Effector CD8-positive, alpha-beta T cell (primary cell): ENCODE measurements at places on chromosomes 13 and 19.

DNA sequence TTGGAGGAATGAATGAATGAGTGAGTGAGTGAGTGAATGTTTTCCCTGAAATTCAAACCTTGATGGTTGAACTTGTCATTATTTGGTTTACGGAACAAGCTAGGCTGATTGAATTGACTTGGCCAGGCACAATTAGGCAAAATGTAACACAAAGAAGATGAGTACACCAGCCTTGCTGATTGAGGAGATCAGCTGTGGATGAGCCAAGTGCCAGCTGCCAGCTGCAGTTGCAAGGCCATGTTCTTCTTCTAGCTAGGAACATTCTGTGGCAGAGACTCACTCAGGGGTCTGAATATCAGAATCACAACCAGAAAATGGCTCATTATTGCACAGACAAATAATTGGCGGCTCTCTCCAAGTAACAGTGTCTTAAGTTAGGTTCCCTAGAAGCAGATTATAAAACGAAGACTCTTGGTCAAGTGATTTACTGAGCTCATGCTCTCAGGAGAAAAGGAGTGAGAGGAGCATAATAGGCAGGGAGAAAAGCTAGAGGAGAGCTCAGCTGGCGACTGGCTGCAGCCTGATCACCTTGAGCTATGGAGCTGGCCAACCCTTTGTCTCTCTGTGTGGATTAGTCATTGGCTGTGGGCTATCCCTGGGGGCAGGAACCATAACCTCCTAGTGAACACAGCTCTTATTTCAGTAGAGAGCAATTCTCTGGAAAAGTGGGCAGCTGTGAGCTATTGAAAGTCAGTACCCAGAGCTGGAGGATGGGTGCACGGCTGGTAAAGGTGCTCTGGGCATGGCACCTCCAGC lies 225.3 kb upstream of the SERP2 start:
- no peak for DNase-seq

- no peak for DNase-seq
Measured at GRCh38 chr19:13556552-13556951, 50.3 kb upstream of the CACNA1A start.

DNA sequence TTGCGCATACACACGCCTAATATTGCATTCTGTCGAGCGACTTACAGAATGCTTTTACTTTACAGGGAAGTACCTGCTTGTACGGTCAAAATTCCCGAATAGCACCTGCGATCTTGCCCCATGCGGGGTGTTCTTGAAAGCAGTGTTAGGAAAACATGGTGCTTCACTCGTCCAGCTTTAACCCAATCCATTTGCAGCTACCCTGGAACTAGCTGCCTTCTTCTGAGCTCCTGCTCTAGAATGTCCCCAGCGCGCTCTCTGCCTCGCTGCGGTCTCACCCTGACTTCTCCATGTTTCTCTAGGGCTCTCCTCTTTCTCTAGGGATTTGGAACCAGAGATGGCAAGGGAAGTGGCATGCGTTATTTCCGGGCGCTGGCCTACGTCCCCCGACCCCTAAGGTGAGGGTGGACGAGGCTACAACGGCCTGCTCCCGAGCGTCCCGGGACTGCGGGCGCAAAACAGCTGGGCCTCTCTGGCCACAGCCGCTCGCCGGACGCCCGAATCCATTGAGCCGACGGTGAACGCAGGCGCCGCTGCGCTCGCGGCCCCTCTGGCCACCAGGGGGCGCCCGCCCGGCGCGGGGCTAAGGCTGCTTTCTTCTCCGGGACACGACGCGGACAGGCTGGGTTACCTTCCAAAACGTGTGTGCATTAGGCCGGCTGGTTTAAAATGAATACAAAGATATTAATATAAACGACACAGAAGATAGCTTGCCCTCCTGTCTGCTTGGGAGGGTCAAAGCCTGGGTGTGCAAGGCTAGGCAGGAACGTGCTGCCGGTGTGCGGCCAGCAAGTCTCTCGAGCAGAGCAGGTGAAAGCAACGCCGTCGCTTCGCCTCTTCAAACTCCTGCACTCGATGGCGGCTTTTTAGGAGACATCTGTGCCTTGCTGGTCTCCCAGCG lies 1.8 kb upstream of the SPRY2 start:
- peak; percentile 37 for DNase-seq

DNA sequence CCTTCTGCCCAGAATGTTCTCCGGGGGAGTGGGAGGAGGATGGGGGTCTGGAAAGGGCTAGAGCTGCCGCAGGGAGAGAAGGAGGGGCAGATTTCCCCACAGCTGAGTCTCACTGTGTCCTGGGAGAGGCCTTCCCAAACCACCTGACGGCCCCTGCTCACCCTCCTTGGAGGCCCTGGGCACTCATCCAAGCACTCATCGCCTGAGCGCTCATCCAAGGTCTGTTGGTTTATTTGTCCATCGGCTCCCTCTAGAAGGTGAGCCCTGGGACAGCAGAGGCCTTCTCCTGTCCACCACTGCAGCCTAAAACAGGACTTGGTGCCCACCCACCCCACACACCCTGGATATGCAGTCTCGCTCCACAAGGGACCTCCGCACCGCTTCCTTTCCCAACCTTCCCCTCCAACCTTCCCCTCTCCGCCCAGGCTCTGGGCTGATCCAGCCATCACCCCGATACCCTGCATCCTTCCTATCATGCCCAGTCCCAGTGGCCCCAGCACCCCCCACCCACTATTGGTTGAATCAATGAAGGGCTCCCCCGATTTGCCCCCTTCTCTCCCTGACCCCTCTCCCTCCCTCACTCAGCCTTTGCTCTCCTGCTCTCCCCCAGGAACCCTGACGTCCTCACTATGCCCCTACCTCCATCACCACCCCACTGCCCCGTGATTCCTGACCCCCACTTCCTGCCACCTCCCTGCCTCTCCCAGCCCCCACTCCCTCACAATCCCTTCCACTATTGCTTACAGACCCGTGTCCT lies 1.7 kb downstream of the UBXN6 start:
- no peak for DNase-seq

DNA sequence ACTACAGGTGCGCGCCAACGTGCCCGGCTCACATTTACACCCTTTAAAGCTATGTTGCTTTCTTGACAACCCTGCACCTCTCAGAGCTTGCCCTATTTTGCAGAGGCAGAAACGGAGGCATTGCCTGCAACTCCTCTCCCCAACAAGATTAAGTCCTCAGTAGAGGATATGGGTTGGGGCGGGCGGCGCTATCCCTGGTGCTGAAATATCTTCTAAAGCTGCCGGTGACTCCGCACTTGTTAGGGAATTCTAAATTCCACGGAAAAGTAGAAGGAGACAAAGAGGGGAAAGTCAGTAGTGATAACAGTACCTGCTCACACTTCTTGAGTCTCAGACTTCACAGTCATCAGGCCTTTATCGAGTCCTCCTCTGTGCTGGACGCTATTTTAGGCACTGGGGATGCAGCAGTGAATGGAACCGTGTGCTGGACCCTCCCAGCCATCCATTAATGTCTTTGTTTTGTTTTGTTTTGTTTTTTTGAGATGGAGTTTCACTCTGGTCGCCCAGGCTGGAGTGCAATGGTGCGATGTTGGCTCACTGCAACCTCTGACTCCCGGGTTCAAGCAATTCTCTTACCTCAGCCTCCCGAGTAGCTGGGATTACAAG lies 18.0 kb downstream of the SLC5A5 start:
- no peak for DNase-seq

GRCh38 chr19:4571305-4571917 lies 11.9 kb upstream of the SEMA6B start:
- DNase-seq: no peak

- no peak for DNase-seq
Measured at GRCh38 chr19:55482967-55483705, 1.9 kb upstream of the NAT14 start.

GRCh38 chr19:1181606-1182005 lies 7.5 kb upstream of the SBNO2 start:
- no peak for DNase-seq

DNA sequence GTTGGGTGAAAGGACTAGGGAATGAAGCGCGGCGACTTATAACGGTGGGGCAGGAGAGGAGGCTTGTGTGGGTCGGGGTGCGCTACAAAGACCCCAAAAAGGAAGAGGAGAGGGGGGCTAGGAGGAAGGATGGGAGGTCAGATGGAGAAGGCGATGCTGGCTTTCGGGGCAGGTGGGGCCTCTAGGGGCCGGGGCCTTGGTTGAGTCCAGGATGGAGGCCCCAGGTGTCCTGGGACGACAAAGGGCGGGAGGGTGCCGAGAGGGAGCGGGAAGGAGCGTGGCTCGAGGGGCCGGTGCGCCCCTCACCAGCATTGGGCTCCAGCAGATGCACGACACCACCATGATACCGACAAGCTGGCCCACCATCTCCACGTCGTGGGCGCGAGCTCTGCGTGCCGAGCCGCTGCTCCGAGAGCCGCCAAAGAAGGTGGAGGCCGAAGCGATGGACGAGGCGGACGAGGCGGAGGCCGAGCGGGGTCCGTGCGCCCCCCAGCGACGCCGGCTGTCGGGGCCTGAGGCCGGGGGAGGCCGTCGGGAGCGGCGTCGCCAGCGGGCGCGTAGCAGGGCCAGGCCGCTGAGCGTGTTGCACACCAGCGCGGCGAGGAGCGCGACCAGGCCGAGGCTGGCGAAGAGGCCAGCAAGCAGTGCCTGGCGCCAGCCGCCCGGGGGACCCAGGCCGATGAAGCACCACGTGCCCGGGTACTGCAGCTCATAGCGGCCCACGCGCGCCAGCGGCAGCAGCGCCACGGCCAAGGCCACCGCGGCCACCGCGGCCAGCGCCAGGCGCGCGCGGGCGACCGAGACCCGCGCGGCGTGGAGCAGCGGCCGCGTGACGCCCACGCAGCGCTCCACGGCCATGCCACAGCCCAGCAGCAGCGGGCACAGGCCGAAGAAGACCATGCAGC lies 1.8 kb downstream of the PTGER1 start:
- no peak for DNase-seq

DNA sequence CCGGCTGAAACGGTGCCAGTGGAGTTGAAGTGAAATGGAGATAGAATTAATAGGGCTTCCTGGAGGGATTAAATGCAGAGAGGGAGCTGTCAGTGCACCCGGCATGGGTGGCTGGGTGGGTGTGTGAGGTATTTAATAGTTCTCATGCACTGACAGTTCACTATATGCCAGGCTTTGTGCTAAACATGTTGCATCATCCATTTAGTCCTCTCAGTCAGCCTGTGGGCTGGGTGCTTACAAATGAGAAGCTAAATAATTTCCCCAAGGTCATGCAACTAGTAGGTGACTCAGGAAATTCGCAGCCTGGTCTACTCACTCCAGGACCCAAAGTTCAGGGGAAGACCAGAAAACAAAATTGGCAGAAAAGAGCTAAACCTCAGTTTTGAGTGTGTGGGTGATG lies 63.5 kb upstream of the SPATA13 start:
- no peak for DNase-seq

- no peak for DNase-seq
Measured at GRCh38 chr19:41895745-41896580, 13.0 kb downstream of the ARHGEF1 start.

GRCh38 chr19:39557811-39558623 lies 18.1 kb upstream of the EID2 start:
- DNase-seq: no peak

GRCh38 chr19:29581398-29581797 lies 24.7 kb upstream of the POP4 start:
- no peak for DNase-seq

DNA sequence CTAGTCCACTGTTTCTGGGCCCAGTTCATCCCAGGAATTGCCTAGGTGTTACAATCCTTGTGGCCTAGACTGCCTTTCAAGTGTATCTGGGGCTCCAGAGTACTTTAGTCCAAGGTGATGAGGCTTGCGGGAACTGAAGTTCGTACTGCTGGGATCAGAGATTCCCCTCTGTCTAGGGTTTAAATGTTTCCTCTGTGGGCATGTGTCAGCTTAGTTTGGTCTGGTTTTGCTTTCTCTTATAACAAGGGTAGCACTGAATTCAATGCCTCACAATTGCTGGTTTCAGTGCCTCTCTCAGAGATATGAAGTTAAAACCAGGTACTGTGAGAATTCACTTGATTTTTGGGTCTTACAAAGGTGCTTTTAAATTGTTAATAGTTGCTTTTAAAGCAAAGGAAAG lies 30.8 kb downstream of the RGCC start:
- no peak for DNase-seq

DNA sequence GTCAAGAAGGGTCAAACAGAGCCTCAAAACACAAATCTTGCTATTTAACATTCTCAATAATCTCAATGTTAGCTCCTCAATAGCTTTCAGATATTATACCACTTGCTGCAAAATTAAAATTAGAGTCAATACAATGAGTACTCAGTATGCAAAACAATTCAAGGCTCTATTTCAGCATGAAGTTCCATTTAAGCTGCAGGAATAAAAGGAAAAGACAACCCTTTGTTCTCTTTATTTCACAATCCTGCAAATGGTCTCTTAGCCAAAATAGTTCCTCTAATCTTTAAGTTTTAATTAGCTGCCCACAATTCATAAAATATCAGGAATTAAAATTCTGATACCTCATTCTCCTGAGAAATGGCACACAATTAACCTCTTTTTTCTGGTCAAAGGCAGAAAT lies 40.5 kb upstream of the DCT start:
- DNase-seq: no peak

DNA sequence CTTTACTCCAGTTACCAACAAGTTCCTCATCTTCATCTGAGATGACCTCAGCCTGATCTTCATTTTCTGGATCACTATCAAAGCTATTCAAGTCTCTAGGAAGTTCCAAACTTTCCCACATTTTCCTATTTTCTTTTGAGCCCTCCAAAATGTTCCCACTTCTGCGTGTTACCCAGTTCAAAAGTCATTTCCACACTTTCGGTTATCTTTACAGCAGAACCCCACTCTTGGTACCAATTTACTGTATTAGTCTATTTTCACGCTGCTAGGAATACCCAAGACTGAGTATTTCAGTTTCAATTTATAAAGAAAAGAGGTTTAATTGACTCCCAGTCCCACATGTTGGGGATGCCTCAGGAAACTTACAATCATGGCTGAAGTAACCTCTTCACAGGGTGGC lies 274.3 kb downstream of the FGF9 start:
- no peak for DNase-seq

- DNase-seq: no peak
Measured at GRCh38 chr13:105084931-105085330, 1450.5 kb downstream of the EFNB2 start.

GRCh38 chr19:30464162-30464561 lies 92.0 kb downstream of the ZNF536 start:
- no peak for DNase-seq

DNA sequence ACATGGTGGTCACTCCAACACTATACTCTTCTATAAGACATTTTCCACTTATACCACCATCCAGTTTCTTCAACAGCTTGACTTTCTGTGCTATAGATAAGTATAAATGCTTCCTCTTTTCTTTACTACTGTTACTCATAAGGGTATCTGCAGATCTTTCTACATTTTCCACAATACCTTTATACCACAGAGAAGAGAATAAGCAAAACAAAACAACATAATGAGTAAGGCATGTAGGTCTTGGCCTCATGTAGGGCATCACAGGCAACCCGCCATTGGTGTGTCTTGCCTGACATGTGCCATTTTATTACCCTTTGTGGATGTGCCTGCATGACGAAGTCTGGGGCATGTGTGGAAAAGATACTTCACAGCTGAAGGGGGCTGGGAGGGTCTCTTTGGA lies 265.3 kb upstream of the STARD13 start:
- DNase-seq: no peak

- no peak for DNase-seq
Measured at GRCh38 chr19:39262496-39262895, 5.7 kb upstream of the IFNL2 start.

- DNase-seq: no peak
Measured at GRCh38 chr13:43269037-43269481, 245.7 kb downstream of the DNAJC15 start.
